AG10803 (cell line): ENCODE measurements at places on chromosomes 2 and 18.

- peak; percentile 72 for DNase-seq
Measured at GRCh38 chr2:100174026-100174431, 31.6 kb upstream of the AFF3 start.

- DNase-seq: peak; percentile 42
Measured at GRCh38 chr18:50099725-50100407, 95.1 kb downstream of the MYO5B start.

DNA sequence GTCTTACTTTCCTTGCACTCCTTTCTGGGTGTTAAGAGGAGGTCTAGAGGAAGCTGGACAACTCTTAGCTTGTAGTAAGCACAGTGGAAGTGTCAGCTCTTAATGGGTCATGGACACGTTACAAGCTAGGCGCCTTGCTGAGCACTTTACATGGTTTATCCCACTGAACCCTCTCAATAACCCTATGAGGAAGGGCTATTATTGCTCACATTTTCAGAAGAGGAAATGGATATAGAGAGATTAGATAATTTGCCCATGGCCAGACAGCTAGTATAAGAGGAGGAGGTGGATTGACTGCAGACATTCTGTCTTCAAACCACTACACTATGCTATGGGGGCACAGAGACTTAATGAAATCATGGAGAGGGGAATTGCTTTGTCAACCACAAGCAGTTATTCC is 8.3 kb upstream of the IL1RN start:
- no peak for DNase-seq

DNA sequence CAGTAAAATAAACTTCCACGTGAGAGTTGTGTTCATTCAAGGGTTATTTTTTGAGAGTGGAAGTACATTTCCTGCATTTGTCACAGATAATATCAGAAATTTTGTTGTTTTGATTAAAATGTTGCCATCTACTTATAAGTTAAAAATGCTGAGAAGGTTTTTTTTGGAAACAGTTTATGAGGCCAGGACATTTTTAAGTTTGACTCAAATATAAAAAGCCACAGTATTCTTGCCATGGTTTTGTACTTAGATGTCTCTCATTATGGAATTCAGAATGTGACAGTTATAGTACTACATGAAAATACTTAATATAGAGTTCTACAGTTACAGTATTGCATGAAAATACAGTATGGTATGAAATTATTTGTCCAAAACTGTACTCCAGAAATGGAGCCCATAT is 44.1 kb downstream of the PDK1 start:
- DNase-seq: no peak

DNA sequence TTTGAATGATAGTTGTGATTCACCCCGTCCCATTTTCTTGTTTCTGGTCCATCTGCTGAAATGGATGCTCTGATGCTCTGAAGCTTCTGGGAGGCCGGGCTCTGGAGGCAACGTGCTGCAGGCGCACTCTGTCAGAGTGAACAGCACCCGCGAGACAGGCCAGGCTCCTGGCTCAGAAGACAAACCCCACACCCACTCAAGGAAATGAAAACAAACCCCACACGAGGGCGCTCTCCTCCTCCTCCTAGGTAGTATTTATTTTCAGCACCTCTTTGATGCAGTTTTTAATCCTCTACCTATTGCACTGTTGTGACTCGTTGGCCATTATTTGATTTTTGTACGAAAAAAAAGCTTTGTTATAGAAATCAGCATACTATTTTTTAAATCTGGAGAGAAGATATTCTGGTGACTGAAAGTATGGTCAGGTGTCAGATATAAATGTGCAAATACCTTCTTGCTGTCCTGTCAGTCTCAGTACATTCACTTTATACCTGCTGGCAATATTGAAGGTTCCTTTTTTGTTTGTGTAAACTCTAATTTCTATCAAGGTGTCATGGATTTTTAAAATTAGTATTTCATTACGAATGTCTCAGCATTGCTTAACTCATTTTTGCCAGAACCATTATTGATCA is 10.3 kb upstream of the CHST10 start:
- peak; percentile 33 for DNase-seq

GRCh38 chr2:62029910-62030309 is 124.4 kb downstream of the COMMD1 start:
- no peak for DNase-seq

GRCh38 chr18:59324623-59324971 is 6.1 kb upstream of the CPLX4 start:
- DNase-seq: no peak

DNA sequence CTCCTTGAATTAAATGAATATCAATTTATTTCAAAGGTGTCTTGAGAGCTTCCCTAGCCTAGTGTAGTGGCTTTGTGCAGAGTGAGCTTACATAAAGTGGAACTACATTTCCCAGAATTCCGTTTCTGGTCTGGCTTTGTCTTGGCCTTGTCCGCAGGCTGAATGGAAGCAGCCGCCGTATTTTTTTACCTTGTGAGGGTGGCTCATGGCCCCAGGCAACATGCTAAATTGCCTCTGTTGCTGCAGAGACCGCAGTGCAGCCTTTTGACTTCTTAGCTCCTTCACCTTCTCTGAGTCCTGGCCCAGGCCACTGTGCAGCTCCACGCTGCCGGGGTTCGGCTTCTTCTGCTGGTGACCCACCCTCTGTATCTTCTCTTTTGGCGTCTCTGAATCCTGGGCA is 114.8 kb upstream of the SLC38A11 start:
- DNase-seq: no peak

DNA sequence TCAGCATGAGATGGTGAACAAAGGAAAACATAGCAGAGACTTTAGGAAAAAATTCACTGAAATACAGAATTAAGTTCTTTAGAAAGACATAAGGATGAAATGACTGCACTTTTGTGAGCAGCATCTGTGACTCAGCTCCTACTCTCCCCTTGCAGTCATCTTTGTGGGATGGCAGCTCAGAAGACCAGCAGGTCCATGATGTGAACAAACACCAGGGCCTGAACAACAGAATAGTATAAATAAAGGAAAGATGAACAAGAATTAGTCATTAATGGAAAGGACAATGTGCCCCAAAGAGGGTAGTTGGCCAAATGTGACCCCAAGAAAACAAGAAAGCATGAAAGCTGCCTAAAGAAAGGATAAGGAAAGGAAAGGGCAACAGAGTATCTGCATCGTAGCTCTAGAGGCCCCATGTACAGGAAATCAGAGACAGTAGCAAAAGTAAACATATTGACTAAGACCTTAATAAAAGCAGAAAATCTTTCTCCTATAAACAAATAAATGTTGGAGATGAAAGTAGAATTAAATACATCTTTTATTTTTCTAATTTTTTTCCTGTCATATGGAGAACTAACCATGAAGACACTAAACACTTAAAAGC is 318.0 kb downstream of the ZEB2 start:
- peak; percentile 12 for DNase-seq

- DNase-seq: no peak
Measured at GRCh38 chr18:24114924-24115549, 23.8 kb upstream of the CABYR start.

- DNase-seq: peak; percentile 56
Measured at GRCh38 chr2:55056024-55056521, 5.8 kb upstream of the RTN4 start.

DNA sequence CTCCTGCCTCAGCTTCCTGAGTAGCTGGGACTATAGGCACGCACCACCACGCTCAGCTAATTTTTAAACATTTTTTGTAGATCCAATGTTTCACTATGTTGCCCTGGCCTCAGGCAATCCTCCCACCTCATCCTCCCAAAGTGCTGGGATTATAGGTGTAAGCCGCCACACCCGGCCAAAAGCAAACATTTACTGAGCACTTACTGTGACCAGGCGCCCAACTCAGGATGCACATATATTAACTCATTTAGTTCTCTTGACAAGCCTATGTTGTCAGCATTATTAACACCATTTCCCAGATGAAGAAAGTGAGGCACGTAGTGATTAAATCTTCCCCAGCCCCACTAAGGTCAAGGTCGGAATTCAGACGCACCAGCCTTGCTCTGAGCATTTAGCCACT is 41.1 kb downstream of the TMEM37 start:
- DNase-seq: no peak

DNA sequence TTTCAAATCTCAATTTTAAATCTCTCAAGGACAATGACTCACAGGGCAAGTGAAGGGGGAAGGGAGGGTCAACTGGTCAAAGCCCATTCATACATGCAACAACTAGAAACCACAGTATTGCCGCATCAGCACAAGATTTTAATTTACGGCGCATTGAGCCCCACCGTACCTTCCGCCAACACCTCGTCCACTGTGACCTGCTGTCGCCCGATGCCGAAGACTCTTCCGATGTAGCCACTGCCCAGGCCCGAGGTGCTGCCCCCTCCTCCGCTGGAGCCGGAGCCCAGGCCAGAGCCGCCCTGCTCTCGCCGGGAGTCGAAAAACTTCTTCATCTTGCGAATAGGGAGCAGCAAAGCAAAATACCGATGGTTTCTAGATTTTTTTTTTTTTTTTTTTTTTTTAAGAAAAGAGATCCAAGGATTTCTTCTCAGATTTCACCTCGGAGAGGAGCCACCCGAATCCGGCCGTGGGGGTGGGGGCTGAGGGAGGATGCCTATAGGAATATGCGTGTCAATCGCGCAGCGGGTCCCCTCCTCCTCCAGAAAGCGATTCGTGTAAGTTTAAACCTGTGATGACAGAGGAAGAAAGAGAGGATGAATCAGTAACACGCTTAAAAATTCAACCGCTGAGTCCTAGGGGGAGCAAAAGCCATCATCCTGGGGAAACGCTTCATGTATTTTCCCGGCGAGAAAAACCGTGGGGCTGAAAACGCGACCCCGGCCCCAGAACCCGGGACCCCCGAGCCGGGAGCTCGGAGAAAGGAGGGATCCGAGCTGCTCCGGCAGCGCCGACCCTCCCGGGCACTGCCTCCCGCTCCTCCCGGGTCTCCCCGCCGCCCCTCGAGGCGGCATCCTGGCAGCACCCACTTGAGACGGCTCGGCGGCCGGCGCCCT is 584 bp downstream of the AAK1 start:
- DNase-seq: peak; percentile 82

- peak; percentile 87 for DNase-seq
Measured at GRCh38 chr2:45124456-45124855, 115.2 kb upstream of the SIX2 start.

- DNase-seq: no peak
Measured at GRCh38 chr2:159110784-159111183, 142.3 kb downstream of the TANC1 start.

- peak; percentile 25 for DNase-seq
Measured at GRCh38 chr2:238369591-238370040, 49.3 kb downstream of the TRAF3IP1 start.

- DNase-seq: no peak
Measured at GRCh38 chr2:174236429-174236828, 11.9 kb downstream of the OLA1 start.

DNA sequence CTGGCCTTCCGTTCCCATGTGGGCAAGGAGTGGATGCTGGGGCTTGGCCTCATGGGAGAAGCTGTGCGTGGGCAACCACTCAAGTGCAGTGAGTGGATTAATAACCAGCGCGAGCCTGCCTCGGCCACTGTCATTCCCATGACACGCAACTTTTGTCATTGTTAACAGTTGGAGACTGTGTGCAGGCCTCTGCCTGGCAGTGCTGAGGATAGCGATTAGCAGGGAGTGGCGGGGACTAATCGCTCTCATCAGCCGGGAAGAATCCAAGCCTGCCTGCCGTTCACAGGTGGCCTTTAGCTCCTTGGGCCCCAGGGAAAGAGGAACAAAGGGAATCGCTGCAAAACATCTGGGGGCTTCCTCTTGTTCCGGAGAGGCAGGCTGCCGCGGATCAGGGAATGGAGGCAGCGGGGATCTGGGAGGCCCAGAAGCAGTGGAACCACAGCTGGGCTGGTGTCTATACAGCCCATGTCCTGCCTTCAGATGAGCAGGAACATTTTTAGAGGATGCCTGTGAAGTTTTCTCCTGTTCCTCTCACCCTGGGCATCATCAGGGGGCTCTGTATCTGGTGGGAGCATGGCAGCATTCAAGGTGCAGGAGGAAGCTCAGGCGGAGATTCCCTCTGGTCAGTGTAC is 53.8 kb downstream of the CTIF start:
- DNase-seq: no peak

- no peak for DNase-seq
Measured at GRCh38 chr2:222318712-222319585, 20.2 kb upstream of the PAX3 start.

- DNase-seq: no peak
Measured at GRCh38 chr2:8337321-8337720, 344.5 kb upstream of the ID2 start.

DNA sequence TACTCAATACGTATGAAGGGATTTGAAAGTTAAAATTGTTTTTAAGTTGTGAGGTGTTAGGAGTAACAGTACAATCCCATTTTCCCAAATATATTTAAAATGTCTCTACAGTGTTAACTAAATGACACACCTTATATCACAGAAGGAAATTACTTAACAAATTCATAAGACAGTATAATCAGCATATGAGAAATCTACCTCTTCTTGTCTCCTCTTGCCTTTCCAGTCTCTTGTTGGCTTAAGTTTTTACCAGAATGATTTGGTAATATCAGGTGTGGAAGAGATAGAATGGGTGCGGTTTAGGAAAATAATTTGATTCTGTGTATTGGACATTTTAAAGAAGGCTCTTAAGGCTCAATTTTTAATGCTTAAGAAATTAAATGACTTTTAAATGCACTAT is 9.5 kb upstream of the INPP1 start:
- no peak for DNase-seq

- no peak for DNase-seq
Measured at GRCh38 chr2:109508556-109508955, 105.2 kb downstream of the SEPTIN10 start.

GRCh38 chr2:44349506-44349905 is 11.8 kb downstream of the PREPL start:
- no peak for DNase-seq

DNA sequence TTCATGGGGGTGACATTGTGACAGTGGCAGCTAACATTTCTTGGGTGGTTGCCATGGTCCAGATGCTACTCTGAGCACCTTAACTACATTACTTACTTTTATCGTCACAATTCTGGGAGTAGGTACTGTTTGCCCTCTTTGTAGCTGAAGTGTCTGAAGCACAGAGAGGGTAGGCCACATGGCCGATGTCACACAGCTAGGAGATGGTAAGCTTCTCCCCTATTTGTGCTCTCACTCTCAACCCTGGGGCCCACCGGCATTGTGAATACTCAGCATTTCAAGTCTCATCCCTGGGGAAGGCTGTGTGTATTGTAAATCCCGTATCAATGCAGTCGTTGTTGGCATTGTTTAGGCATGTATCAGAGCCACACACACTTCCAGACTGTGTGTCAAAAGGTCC is 136.6 kb downstream of the ACOXL start:
- DNase-seq: no peak

DNA sequence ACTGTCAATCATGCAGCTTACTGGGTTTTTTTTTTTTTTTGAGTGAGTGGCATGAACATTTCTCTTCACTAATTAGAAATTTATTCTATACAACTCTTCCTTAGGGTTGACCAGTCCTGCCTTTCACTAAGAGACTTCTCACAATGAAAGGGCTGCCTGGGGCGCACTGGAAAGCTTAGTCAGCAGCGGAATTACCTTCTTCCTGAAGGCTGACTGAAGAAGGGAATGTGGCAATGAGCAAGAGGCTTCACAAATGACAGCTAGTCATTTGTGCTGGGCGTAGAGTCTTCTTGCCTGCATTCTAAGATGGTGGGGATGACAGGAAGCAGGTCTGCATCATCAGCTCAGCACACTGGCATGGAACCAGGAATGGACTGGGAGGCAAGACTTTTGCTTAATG is 15.6 kb upstream of the SCN3A start:
- peak; percentile 1 for DNase-seq

GRCh38 chr2:99150706-99151105 is 4.0 kb downstream of the TSGA10 start:
- peak; percentile 42 for DNase-seq

- DNase-seq: no peak
Measured at GRCh38 chr2:218389333-218390150, 7.5 kb downstream of the SLC11A1 start.

GRCh38 chr2:43038034-43038695 is 188.2 kb downstream of the ZFP36L2 start:
- DNase-seq: peak; percentile 26

GRCh38 chr2:235779444-235779896 is 285.6 kb downstream of the AGAP1 start:
- peak; percentile 58 for DNase-seq
